Stimulated activated CD8-positive, alpha-beta memory T cell treated with anti-CD3 and anti-CD28 coated beads, Interleukin-12 subunit alpha, Interleukin-12 subunit beta, amount 100 ng/mL, for 4 hours (primary cell): ENCODE measurements at places on chromosomes 12 and 14.

- no peak for DNase-seq
These were observed 9.0 kb upstream of the YLPM1 start for GRCh38 chr14:74754157-74754556.

GRCh38 chr14:94850309-94851211 is 80.6 kb upstream of the GSC start:
- DNase-seq: no peak

GRCh38 chr14:94897561-94897960 is 127.6 kb upstream of the GSC start:
- no peak for DNase-seq

- DNase-seq: no peak
These were observed 313.6 kb downstream of the ZFP36L1 start for GRCh38 chr14:68479247-68479646.

DNA sequence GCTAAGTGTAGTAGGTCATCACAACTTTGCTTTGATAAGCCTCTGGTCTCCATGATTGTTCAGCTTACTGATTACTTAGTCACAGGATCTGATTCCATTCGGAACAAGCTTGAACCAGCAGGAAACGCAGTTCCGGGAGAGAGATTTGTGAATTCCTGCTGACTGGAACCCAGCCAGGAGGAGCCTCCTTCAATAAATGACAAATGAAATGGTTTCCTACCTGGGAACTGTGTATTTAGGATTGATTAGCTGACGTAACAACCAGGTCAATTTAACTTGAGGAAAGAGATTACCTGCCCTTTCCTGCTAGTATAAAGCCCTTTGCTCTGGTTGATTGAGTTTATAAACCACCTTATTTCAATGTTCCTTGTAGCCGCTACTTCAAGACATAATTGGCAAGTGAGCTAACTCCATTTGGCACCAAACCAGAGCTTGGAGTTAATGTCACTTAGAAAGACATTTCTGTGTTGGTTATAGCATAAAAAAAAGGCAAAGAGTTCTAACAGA is 35.1 kb upstream of the KCNH3 start:
- DNase-seq: no peak

DNA sequence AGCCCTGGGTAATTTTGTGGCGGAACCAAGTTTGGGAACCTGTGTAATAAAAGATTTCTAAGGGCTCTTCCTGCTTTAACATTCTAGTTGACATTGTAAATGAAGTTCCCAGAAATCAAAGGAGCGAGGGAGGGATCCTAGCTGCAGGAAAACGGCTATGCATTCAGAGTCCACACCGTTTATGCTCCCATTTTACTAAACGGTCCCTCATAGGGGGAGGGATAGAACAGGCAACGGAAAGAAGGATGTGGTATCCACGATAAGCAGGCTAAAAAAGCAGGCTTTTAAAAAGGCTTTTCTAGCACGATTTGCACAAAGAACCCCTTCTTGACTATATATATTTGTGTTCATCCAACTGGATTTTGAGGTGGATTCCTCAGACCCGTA is 559 bp downstream of the SYNJ2BP start:
- no peak for DNase-seq
